ENCODE measurements at places on chromosomes 7 and 10.

- no peak for DNase-seq
These were observed 237.2 kb downstream of the CSTF2T start for GRCh38 chr10:51462076-51462779.

GRCh38 chr7:40194745-40195144 lies 59.9 kb downstream of the SUGCT start:
- no peak for DNase-seq

DNA sequence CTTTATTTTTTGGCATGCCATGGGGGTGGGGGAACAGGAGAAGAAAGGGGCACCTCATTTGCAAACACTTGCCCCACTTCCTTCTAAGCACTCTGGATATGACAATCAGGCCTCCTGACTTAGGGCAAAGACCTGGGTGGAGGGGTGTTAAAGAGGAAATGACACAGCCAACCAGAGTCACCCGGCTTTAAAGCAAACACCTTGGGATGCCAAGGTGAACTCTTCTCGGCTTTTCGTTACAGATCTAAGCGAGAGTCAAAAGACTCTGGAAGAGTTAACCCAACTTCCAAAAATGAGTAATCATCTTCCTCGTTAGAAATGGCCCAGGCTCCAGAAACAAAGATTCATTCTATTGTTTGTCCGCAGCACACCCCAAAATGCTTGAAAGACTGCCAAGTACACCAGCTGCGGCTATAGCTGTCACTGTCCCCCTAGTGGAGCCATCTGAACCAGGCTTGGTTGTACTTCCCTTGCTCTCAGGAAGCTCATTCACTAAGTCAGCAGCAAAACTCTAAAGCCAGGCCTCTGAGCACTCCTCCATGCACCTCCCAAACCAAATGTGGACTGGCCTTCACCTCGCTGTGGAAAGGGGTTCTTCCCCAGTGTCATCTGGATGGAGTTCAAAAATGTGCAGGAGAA lies 24.8 kb downstream of the FAM53B start:
- DNase-seq, result peak; percentile 68

DNA sequence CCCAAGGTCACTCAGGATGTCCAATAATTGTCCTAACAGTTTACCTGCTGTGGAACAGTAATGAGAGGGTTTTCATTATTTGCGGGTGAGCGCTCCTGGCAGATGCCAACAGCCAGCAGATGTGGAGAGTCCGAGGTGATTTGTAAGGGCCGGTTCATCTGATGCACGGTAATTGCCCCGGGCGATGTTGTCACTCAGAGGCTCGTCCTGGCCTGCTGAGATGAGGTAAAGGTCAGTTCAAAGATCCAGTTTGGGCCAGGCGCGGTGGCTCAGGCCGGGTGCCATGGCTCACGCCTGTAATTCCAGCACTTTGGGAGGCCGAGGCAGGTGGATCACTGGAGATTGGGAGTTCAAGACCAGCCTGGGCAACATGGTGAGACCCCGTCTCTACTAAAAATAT lies 16.9 kb downstream of the LHPP start:
- no peak for DNase-seq

DNA sequence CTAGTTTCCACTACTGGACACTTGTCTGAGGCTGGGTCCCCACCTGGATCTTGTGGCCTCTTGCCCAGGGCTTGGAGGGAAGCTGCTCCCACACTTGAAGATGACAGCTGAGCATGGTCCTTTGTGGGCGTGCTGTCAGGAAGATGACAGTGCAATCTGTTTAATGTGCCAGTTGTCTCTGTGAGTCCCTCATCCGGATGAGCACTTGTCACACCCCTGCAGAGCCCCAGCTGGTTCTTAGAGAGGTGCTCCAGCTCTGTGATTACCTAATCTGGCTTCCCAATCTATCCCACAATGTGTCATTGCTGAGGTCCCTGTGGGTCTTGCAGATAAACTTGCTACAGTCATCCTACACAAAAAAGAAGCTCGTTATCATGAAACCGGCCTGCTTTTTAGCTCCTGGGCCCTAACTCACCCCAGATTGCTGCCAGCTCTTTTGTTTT lies 34.8 kb upstream of the CCSER2 start:
- no peak for DNase-seq

DNA sequence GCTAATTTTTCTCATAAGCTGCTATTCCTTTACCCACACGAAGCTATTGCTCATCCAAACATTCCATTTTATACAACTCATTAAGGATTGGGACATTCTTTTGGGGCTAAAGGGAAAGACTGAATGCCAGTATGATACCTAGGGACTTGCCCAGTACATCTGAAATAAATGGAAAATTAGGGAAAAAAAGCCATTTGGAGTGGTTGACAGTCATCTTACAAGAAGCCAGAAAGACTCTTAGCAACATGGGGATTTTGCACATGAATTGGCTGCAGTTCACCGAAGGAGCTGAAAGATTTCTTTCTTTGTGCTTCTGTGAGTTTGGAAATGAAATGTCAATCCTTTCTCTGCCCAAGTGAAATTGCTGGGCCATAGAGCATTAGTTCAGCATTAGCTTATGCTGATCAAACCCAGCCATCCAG lies 43.3 kb upstream of the MTURN start:
- no peak for DNase-seq

- DNase-seq, result no peak
These were observed 415.3 kb upstream of the PRKCQ start for GRCh38 chr10:6995341-6995740.

DNA sequence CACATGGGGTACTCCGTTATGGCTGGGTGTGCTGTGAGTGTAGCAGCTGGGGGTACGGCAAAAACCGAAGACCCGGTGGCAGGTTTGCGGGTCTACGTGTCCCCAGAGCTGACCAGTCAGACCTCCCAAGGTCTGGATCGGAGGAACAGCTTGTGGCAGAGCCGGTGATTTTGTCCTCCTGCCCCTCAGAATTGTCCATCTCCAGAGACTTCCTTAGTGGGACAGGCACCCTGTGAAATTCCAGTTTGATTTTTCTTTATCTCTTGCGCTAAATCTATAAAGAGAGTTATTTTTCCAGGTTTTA lies 1.0 kb downstream of the EIF3B start:
- no peak for DNase-seq

DNA sequence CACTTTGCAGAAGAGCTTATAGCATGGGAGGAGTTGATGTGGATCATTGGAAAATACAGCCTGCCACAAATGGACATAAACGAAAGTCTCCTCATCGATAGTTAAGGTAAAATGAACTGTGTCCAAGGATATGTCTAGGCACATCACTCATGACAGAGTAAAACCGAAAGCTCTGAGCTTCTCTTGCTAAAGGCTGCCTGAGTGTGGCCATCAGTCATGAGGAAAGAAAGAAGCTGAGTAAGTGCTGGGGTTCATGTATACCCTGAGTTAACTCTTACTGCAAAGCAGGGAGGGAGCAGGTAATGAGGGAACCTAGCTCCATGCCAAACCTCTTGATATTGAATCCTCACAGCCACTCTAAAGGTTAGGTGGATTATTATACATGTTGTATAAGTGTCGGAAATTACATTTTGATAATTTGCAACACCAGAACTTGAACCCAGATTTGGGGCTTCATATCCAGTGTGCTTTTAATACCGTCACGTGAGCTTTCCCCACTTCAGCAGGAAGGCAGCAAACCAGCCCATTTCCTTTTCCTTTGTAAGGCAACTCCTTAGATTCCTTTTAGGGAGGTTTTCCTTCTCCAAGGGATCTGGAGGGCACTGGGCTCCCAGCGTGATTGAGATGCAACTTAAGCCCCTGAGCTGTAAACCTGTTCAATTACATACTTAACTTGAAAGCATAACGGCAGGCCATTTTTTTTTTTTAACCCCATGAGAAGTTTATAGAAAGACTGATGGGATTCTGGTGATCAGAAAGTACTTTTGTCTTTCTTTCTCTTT lies 215.0 kb downstream of the PHF14 start:
- DNase-seq, result no peak

GRCh38 chr10:131737543-131738395 lies 163.0 kb upstream of the PPP2R2D start:
- no peak for DNase-seq

DNA sequence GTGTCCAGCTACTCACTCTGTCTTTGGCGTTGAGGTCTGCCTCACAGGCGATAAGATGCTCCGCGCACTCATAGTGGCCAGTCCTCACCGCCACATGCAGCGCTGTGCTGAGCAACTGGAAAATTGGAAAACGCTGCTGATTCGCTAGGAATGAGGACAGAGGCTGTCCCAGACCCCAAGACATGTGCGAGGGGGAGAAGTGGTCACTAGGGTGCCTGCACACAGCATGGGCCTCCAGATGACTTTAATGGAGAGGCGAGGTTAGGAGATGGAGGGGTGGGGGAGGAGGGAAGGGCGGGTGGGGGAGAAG lies 5.2 kb downstream of the ANKRD1 start:
- no peak for DNase-seq

GRCh38 chr10:7819121-7819460 lies 786 bp downstream of the TAF3 start:
- DNase-seq, result no peak

GRCh38 chr10:14456218-14456869 lies 125.6 kb upstream of the FRMD4A start:
- no peak for DNase-seq

DNA sequence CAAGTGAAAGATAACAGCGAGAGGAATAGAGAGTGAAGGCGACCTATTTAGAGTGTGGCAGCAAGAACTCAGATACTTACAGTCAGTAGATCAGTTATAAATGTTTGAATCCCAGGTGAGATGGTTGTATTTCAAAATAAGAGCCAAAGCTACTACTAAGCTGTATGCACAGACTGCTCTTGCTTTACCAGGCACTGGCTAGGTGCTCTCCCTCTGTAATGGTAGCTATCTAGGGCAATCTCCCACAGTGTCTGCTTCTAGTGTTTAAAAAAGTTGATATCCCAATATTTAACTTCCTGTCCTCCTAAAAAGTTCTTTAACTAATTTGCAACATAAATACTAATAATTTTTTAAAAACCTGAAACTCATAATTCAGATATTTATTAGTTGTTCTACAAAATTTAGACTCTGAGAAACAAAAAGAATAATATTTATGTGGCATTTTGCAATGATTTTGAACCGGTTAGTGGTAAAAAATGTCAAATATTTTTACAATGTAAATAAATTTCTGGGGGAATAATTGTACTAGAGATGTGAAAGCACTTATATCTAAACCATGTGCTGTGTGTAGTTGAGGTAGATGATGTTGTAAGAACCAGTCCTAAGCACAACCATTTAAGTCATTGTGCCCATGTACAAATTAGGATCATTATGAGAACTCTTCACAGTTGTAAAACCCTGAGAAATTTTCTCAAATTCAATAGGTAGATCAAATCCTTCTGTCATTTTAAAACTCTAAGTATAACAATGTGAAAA lies 349.3 kb upstream of the SEMA3D start:
- no peak for DNase-seq

DNA sequence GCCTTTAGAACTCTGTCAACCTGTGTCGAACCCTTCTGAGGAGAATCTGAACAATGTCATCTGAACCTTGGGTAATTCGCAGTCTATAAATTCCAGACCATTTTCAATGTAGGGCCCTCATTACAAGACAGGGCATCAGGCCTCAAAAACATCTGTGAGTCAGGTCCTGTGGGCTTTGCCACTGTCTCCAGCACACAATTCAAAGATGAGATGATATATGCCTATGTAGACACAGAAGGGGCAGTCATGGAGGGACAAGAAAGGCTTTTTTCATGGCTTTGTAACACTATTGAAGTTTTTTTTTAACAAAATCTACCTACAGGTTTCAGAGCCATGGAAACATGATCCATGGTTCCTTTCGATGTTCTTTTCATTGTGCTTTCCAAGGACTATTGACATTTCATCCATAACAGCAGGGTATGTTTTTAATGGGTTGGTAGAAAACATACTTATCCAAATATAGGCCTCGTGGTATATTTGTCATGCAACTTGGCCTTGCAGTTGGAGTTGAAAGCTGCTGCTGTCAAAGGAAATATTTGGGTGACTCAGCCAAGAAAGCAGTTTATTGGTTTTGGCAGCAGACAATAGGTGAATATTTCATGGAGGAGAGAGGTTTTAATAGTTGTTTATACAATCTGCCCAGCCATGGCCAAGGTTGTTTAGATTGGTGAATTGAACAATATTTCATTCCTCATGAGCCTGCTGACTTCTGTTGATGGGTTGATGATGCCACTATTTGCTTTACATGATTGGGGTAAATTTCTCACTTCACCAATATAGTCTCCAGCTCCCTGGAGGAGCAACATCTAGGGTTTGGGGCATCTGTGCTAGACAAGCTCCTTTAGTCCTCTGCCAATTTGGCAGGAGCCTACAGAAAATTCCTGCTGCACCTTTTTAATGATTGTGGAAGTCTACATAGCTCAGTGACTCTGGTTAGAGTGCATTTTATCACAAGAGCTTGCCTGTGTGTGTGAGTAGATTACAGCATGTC lies 158.4 kb upstream of the TMEM72 start:
- DNase-seq, result no peak

DNA sequence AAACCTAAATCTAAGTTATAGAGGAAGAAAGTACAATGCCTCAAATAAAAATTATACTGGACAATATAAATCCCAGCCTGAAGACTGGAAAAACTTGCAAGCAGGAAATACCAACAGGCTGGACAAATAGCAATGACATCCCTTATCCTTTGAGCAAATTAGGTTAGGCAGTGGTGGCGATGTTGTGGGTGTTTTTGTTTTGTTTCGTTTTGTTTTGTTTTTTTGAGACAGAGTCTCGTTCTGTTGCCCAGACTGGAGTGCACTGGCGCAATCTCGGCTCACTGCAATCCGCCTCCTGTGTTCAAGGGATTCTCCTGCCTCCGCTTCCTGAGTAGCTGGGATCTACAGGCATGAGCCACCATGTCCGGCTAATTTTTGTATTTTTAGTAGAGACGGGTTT lies 57.3 kb upstream of the TES start:
- DNase-seq, result no peak

- DNase-seq, result no peak
These were observed 59.2 kb downstream of the HSPA12A start for GRCh38 chr10:116683166-116683565.

DNA sequence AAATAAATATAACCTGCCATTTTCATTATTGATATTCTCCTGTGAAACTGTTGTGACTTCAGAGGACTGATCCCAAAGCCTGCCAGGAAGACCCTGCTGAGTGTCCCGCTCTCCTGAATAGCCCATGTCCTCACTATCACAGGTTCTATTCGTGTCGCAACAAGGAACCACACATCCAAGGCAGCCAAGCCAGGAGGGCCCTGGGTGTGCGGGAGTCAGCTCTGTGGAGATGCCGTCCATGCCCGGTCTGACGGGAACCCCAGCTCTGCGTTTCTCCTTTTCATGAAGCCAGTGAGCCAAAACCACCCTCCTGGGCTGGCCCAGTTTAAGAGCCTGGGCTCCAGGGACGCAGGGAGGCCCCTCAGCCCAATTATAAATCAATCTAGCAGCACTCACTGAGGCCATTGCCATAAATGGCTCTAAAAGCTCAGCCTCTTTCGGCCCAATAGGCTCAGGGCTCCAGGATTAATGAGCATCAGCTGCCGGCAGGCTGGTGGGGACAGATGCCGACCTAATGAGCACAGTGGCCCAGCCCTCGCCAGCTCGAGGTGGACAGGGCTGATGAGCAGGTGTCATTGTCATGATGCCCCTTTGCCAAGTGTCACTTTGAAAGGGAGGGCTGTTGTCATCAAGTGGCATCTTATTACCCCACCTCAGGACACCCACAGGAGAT lies 177.9 kb downstream of the PLXNA4 start:
- DNase-seq, result no peak

All from GM06990 (cell line).